Activated T-helper 17 cell treated with anti-CD3 and anti-CD28 coated beads, Interleukin-2, amount 50 U/mL, for 72 hours (primary cell): ENCODE measurements at places on chromosomes 16 and 17. TPM values are rescaled to one million over a fixed set of nuclear protein-coding genes. Genes with fewer than 3 reads are reported as not detected.

DNA sequence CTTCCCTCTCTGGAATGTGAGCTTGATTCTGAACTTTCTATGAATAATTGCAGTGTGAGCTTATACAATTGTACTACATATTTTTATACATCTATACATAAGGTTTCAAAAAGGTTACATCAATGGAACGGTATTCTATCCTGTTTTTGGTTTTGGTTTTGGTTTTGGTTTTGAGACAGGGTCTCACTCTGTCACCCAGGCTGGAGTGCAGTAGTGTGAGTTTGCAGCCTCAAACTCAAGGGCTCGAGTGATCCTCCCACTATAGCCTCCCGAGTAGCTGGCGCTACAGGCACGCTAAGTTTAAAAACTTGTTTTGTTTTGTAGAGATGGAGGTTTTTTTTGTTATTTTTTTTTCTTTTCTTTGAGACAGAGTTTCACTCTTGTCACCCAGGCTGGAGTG is 1.1 kb downstream of the CTRB1 start:
- peak; percentile 80 for ATAC-seq

DNA sequence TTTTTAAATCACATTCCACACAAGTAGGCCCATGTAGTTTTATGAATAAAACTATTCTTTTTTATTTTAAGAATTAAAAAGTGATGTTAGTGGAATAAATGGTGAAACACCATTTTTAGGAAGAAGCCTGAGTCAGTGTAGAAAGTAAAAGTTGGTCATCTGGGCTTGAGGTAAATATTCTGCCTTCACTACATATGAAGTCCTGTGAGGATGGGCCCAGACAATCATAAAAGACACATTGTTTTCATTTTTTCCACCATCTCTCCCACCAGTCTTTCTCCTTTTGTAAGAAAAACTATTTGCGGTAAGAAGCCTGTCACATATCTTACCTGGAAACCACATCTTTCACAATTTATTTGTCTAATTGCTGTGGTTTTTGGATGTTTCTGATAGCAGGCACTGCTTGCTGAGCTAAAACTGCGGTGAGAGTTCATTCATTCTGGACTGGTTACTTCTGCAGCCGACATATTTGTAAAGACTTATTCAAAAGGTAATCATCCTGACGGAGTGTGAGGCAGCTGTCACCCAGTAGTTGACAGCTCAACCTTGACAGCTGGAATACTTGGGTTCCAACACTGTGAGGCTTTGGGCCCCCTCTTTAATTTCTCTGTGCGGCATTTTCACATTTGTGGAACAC is 10.6 kb upstream of the RFFL start:
- ATAC-seq = peak; percentile 71

GRCh38 chr17:50110591-50111349 is 15.6 kb downstream of the PDK2 start:
- ATAC-seq = no peak

- ATAC-seq = no peak
Observed at GRCh38 chr17:72631949-72632684, 460.4 kb downstream of the SLC39A11 start.

- no peak for ATAC-seq
Observed at GRCh38 chr16:85649411-85650134, 36.5 kb downstream of the GSE1 start.

DNA sequence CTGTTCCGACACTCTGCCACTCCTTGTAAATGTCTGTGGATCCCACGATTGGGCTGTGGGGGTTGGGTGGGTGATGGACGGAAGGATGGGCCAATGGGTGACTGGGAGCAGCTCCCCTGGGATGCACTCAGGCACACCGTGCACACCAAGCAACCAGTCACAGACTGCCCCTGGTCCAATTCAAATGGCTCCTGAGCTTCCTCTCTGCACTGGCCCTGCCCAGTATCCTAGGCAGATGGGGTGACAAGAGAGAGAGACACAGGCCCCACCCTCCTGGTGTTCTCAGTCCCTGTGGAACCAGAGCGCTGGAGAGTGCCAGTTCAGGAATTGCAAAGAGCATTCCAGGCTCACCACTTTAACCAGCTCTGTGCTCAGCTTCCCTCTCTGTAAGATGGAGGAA is 32.8 kb downstream of the BEAN1 start:
- no peak for ATAC-seq

- no peak for ATAC-seq
Observed at GRCh38 chr16:49055824-49056545, 225.7 kb downstream of the CBLN1 start.

GRCh38 chr17:79777894-79778503 is at the start of gene CBX2:
CBX2 (plus strand) TSS chr17:79778148; CDS start chr17:79778236, 88 bp downstream.
- ATAC-seq = peak; percentile 84

- ATAC-seq = no peak
Observed at GRCh38 chr17:63096426-63096825, 130.4 kb downstream of the TANC2 start.

GRCh38 chr16:75477680-75478473 is 13.4 kb upstream of the TMEM170A start:
- no peak for ATAC-seq

MPP2 gene
- 1.3 TPM for total RNA-seq

CDH13 gene
- total RNA-seq = not detected
